ENCODE measurements at places on chromosomes 1 and 21.

- DNase-seq: no peak
These were observed 60.8 kb upstream of the PGD start for GRCh38 chr1:10338047-10338446.

GRCh38 chr1:76611770-76612445, 255.4 kb upstream of the ST6GALNAC5 start:
- no peak for DNase-seq

GRCh38 chr1:64575881-64576676, 106.2 kb downstream of the CACHD1 start:
- DNase-seq: no peak

DNA sequence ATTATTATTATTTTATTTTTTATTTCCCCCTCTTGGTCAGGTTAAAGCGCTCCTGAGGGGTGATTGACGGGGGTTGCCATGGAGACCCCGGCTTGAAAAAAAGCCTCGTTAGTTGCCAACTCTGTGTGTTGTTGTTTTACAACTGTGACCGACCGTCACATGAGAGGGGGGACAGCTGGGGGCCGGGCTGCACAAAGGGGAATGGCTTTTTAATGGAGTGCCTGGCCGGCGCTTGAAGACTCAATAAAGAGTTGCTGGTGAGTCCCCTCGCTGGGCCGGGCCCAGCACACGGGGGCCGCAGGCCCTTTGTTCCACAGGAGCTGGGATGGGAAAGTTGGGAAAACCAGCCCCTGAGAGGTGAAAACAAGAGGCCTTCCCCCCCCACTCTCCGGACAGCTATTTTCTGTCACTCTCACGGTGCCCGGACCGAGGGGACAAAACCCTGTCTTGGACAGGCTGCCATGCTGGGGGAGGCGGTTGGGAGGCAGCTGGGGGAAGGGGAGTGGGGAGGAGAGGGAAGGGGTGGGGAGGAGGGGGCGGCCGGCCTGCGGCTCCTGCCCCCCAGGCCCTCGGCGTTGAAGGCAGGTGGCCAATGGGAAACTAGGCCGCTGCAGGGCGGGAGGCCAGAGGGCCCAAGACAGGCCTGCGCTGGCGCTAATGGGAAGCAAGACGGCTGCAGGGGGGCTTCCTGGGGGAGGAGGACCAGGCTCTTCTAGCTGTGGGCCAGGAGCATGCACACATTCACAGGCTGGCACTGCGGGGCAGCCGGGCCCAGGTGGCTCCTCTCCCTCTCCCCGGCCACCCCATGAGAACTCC, 67.6 kb downstream of the CASZ1 start:
- DNase-seq: no peak

DNA sequence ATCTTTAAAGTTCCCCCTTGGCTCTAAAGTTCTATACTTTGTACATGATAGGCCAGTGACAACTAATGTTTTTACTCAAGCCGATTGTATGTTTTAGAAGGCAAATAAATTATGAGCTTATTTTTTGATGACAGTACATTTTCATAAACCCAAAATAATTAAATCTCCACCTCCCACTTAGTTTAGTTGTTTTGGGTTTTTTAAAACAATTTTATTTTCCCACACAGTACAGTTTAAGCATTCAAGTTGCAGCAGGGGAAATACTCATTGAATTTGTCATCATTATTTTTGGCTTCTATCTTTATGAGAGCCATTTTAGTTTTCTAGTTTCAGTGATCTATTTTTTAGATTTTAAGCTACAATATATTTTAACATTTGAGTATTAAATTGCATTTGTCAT, 93.6 kb downstream of the OLFML2B start:
- DNase-seq: no peak

GRCh38 chr1:87972811-87973210, 644.1 kb downstream of the LMO4 start:
- no peak for DNase-seq

GRCh38 chr1:1359664-1360468, 1.5 kb upstream of the MXRA8 start:
- DNase-seq: no peak

GRCh38 chr1:125119024-125119441, 3934.3 kb downstream of the SRGAP2C start:
- no peak for DNase-seq

- DNase-seq: no peak
These were observed 19.4 kb downstream of the PGM1 start for GRCh38 chr1:63612564-63612963.

- DNase-seq: no peak
These were observed 107.8 kb downstream of the PLPPR5 start for GRCh38 chr1:98896711-98897445.

DNA sequence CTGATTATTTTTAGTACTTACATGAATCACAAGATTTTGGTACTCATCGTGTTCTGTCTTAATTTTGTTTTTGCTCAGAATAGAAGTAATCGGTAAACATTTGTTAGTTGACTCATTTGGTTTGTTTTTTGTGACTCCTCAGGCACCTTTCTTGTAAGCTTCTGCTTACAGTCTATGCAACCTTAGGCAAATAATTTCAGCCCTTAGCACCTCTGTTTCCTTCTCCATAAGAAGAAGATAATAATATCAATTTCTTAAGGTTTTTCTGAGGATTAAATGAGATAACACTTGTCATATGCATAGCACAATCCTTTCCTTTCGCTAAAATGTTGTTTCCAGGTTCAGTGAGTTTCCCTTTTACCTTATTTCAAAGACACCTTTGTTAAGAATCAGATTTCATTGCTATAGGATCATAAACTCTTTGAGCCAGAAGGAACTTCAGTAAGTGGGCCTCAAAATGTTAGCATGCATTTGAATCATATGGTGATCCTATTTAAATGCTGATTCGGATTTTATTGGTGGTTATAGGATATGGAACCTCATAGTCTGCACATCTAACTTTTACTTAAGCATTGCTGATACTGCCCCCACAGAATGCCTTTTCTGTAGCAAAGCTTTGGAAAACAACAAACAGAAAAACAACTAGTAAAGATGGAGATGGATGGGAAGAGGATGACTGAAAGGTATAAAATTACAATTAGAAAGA, 272.7 kb upstream of the CACYBP start:
- no peak for DNase-seq

GRCh38 chr1:246104927-246105326, 402.2 kb downstream of the SMYD3 start:
- no peak for DNase-seq

DNA sequence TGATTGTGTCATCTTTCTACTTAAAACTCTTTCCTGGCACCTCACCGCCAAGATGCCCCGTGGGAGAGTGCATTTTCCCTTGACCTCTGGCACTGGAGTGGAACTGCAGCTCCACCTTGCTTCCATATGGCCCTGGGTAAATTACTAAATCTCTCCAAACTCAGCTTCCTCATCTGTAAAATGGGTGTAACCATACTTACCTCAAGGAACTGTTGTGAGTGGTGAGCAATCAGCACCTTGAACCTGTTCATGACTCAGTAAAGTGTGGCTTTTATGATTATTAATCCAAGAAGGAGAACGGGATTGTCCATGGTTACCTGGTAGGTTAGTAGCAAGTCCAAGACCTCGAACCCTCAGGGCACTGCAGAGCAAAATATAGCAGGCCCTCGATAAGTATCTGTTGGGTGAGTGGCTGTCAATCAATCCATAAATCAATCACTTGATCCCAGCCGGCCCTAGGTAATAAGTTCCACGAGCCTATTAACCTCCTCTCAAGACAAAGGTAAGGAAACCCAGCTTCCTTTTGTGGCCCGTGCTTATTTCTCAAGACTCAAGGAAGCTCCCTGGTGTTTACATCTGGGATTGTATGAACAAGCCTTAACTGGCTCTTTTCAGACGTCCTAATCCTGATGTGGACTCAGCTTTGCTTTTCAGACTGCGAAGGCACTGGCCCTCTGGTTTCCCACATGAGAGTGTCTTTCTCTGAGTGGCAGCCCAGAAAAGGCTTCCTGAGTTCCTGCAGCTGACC, 114.0 kb upstream of the GJB5 start:
- DNase-seq: no peak

DNA sequence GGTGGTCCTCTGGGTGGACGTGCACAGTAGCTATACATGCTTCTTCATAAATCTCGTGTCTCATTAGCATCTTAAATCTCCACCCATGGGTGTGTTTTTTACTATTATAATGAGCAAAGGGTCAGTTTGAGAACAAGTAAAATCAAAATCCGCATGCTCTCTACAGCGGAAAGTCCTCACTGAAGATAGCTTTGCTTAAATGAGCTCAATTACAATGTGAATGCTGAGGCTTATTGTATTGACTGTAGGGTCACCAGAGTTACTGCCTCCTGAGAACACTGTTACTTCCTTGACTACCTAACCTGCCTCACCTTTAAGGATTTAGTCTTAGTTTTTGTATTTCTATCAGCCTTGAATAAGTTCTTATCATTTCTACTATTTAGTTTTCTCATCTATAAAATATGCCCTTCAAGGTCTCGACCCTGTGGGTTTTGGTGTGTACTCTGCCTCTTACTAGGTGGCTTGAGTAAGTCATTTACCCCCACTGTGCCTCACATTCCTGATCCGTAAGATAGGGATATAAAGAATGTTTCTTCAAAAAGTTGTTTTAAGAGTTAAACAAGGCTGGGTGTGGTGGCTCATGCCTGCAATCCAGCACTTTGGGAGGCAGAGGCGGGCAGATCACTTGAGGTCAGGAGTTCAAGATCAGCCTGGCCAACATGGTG, 7.9 kb downstream of the SLAMF7 start:
- DNase-seq: no peak

DNA sequence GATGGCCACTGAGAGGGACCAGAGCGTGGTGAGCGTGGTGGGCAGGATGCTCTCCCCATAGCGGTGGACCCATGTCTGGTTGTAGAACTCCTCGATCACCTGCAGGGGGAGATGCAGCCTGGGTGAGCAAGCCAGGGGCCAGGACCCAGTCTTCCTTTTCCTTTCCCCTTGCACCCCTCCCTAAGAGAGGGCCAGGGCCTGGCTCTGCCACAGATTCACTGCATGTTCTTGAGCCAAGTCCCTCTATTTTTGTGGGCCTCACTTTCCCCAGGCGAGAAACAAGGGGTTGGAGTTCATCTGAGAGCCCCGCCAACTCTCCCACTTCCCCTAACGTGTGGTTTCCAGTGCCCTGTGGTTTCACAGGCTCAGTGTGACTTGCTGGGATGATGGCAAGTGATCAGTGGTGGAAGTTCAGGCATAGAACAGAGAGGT, 27.5 kb downstream of the SLC2A1 start:
- peak; percentile 39 for DNase-seq

- DNase-seq: no peak
These were observed 45.1 kb downstream of the PDPN start for GRCh38 chr1:13628711-13629110.

GRCh38 chr1:118294875-118295642, 110.0 kb upstream of the SPAG17 start:
- DNase-seq: no peak

- DNase-seq: no peak
These were observed 13.0 kb upstream of the SLC19A1 start for GRCh38 chr21:45555251-45555556.

DNA sequence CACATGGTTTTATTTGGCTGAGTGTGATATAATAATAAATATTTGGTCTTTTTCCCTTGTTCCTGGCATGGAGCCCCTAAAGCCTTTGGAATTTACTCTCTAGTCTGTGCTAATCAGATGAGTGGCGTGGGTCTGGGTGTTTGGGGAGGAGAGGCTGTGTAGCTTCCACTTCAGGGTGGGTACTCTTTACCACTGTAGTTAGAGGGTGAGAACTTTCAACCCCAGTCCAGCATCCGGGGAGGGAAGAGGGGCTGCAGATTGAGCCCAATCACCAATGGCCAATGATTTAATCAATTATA, 20.0 kb downstream of the USP25 start:
- no peak for DNase-seq

DNA sequence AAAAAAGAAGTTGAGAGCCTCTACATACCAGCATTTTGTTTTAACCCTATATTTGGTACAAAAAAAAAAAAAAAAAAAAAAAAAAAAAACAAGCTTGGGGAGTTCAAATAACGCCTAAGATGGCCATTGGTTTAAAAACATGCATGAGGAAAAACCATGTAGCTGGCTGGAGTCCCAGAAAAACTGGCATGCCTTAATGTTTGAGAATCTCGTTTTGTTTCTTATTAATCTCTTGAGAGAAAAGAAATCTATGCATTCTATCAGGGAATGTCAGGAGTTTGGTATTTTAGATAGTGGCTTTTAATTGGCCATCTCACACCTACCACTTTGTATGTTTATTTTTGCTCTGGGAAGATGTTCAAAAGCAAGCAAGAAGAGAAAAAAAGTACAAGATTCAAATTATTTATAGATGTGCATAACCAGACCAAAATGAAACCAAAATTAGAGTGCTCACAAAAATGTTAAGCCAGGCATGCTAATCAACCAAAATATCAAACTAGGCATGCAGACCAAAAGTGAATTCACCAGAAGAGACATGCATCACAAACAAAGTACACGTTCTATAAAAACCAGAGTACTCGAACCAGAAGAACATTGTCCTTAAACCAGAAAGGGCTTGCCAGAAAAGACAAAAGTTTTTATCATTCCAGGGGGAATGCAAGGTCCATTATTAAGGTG, 156.6 kb downstream of the AK5 start:
- no peak for DNase-seq

- no peak for DNase-seq
These were observed 146.4 kb upstream of the IVNS1ABP start for GRCh38 chr1:185463433-185463832.

DNA sequence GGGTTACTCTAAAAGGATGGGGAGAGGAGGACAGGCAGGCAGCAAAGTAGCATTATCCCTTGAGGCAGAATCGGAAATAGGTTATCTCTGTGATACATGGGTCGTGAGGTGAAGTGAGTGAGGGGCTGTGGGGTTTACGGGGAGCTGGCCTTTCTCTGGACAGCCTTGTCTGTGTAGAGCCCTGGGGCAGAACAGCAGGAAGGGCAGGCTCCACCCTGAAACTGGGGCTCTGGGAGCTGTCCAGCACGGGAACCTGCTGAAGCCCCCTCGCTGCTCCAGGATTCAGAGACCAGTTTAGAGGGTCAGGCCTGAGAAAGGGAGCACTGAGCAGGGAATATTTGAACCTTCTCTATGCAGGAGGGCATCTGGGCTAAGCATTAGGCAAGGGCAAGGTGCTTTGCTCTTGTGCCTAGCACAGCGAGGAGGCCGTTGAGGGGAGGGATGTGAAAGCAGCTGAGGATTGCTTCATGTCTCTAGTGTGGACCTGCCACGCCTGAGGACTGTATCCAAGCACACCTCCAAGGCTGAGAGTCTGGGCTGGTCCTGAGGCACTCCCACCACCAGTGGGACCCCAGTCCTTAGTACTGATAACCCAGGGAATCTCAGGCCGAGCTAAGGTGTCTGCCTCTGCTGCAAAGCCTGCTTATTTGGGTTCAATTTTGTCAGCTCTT, 55.8 kb downstream of the NAV1 start:
- DNase-seq: no peak

All from SIG-M5 (cell line).